Muscle of back (tissue), 13 donors: ENCODE measurements at places on chromosomes 7 and 10.

DNA sequence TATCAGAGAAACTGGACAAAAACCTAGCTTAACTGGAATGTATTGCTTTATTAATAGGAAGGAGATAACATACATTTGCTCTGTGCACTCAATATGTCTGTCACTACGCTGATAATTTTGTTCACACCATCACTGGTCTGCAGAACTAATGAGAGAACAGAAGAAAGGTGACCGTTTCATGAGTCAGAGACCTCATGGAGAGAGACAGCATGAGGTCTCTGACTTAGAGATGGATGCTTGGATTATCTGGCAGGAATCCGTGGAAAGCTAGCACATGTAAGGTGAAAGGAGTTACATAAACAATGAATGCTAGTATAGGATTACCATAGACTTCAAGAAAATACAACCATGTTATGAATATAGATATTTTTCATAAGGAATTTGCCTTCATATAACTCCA lies 947.3 kb downstream of the IPMK start:
- DNase-seq: no peak

- no peak for DNase-seq
These were observed 113.0 kb upstream of the PCDH15 start for GRCh38 chr10:54914049-54914448.

DNA sequence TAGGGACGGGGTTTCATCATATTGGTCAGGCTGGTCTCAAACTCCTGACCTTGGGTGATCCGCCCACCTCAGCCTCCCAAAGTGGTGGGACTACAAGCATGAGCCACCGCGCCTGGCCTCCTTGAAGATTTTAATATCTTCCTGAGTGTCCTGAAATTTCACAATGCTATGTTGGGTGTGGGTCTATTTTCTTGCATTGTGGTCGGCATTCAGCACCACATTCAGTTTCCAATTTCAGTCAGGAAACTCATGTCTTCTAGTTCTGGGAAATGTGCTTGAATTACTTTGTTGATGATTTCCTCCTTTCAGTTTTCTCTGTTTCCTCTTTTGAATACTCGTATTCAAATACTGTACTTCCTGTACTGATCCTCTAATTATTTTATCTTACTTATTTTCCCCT lies 49.3 kb upstream of the IL6 start:
- DNase-seq: no peak

DNA sequence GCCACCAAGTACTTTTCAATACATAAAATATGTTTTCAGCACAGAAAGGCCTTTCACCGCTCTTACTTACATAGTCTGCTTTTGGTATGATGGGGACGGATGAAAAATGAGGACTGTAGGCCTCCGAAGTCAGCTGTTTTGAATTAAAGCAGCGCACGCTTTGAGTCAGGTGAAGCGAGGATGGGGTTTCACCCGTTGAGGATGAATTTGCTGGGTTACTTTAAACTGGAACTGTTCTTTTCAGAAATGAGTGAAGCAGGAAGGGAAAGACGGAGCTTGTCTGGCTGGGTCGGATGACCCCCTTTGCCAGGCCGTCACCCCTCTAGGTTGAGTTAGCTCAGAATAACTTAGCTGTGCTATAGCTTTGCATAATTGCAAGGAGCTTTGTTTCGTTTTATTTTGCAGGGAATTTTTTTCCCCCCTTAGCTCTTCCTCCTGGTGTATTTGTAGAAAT lies 40.0 kb downstream of the CUX1 start:
- DNase-seq: no peak

- no peak for DNase-seq
These were observed 53.1 kb downstream of the CUX1 start for GRCh38 chr7:101870361-101871062.

- no peak for DNase-seq
These were observed 167.2 kb upstream of the PPP2R2D start for GRCh38 chr10:131733596-131733995.
